Parietal lobe (tissue), 2 donors: ENCODE measurements at places on chromosomes 12 and 14. TPM values are rescaled to one million over a fixed set of nuclear protein-coding genes. Genes with fewer than 3 reads are reported as not detected.

IRAK3 gene
- 6.9 TPM for total RNA-seq

PTHLH gene
- total RNA-seq, result not detected

SAMD15 gene
- total RNA-seq, result 10.0 TPM

GPD1 gene
- total RNA-seq, result 23.8 TPM

RGS6 gene
- total RNA-seq, result 13.5 TPM

OLR1 gene
- total RNA-seq, result 3.4 TPM

KRT7 gene
- not detected for total RNA-seq

HOXC4 gene
- not detected for total RNA-seq

BCAT1 gene
- total RNA-seq, result 41.0 TPM

ZBTB1 gene
- total RNA-seq, result 47.6 TPM

KLRC2 gene
- 0.31 TPM for total RNA-seq
